GM23248 (cell line): ENCODE measurements at places on chromosomes 12 and 14. TPM values are rescaled to one million over a fixed set of nuclear protein-coding genes. Genes with fewer than 3 reads are reported as not detected.

- no peak for DNase-seq
These were observed 46.6 kb upstream of the HELB start for GRCh38 chr12:66255737-66256136.

SMCO2 gene
- polyA plus RNA-seq, result 0.18 TPM in 1 of 2 replicates, not detected in the other

DNA sequence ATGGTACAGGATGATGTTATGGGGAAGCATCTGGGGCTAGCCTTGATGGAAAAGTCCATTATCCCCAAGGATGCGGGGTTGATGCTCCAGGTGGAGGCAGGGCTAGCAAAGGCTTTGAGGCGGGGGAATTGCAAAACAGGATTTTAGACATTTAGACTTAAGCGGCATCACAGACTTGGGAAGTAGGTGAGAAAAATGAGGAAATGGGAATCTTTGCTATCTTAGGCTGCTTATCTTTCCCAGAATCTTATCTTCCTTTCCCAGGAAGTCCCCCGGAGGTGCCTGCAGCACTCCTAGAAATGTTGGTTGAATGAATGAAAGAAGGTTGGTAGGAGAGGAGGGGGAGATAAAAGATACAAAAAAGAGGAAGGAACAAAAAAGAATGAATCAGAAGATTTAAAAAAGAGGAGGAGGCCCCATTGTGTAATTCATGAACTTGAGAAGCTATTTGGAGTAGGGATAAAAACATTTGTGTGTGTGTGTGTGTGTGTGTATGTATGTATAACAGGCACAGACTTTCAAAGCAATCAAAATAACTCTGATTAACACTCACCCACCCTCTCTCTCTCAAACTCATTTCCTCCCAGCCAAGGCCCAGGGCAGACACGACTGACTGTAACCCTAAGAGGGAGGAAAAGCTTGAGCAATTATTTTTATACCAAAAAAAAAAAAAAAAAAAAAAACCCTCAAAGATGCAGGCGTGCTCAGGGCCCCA, 62.5 kb upstream of the TBX3 start:
- DNase-seq, result peak; percentile 29

SLC25A21 gene
- polyA plus RNA-seq, result 0.26 and 0.79 TPM in 2 replicates

DNA sequence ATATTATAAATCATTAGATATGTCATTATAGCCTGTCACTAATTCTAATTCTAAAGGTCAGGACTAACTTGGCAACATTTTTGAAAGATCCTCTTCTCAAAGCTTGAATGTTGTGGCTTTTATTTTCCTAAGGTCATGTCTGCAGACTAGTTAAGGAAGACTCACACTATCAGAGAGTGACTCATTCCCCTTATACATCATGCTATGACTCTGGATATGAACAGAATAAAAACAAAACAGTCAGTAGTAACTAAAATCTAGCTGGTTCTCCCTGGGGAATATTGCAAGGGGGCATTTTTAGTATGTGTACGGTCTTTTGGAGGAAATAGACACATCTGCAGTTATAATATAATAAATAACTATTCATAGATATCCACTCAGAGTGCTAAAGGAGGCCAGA, 170.6 kb downstream of the SLC2A13 start:
- DNase-seq, result peak; percentile 75

GRCh38 chr12:22625762-22626294, 857 bp downstream of the ETNK1 start:
- DNase-seq, result peak; percentile 59

DNA sequence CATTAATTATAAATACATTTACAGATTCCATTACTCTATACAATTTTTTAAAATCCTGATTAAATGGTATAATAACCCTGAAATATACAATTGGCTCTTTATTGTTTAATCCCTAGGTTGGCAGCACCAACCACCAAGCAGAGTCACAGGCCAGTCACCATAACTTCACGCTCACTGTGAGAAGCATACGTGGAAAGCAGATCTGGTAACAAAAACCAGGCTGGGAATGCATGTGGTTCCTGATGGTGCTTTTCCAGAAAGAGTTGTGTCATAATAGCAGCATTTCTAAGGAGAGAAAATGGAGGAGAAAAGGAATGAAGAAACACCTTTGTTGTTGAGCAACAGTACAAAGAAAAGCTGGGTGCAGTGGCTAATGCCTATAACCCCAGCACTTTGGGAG, 66.1 kb downstream of the SIX6 start:
- peak; percentile 34 for DNase-seq

AICDA gene
- not detected in 2 replicates for polyA plus RNA-seq

GRCh38 chr12:55642267-55642666, 5.6 kb downstream of the OR10P1 start:
- no peak for DNase-seq
